Hematopoietic multipotent progenitor cell treated with erythropoietin and hydrocortisone succinate and interleukin-3 and kit ligand, for 8 days (in vitro differentiated cells): ENCODE measurements at places on chromosomes 3 and 15.

GRCh38 chr3:12759693-12760565 is 870 bp upstream of the TMEM40 start:
- DNase-seq, result no peak

DNA sequence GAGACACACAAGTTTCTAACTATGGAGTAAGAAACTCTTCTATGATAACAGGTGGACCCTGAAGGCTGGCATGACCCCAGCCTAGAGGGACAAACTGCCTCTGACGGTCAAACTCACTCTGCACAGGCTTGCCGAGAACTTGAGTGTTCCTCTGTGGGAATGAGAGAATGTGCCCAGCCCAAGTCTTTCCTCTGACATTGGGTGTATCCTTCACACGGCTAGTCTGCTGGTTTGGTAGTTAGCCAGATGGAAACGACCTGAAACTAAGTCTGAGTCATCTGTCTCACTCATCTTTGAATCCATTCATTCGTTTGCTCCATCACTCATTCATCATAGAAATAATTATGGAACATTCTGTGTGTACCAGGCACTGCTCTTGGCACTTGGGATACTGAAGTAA is 198.4 kb downstream of the ATP10A start:
- DNase-seq, result no peak

GRCh38 chr15:38263996-38264395 is 11.4 kb downstream of the SPRED1 start:
- DNase-seq, result no peak

DNA sequence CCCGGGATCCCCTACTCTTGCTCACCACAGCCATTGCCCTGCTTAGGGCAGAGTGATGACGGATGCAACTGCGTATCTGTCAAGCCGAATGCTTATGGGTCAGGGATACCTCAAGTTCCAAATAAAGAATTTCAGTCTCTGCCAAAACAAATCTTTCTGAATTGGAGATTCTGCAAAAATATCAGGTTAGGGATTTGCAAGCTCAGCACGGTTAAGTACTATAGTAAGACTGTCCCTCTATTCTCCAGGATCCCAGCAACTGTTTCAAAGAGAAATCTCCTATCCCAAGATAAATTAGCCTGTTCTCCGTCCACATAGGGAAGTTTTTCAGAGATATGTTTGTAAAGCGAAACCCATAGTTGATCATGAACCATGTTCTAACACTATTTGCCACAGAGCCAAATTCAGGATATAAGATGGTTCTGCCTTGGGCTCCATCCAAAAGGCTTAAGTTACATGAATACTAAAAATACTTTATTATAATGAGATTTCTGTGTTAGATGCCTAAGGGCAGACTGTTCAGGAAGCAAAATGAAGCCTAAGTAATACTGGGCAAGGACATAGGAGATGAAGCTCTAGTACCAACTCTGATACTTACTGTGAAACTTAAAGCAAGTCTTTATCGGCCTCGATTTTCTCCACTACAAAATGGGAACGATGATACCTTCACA is 100.1 kb upstream of the LPP start:
- DNase-seq, result no peak

- DNase-seq, result no peak
Measured at GRCh38 chr3:191343115-191343514, 12.8 kb upstream of the UTS2B start.

DNA sequence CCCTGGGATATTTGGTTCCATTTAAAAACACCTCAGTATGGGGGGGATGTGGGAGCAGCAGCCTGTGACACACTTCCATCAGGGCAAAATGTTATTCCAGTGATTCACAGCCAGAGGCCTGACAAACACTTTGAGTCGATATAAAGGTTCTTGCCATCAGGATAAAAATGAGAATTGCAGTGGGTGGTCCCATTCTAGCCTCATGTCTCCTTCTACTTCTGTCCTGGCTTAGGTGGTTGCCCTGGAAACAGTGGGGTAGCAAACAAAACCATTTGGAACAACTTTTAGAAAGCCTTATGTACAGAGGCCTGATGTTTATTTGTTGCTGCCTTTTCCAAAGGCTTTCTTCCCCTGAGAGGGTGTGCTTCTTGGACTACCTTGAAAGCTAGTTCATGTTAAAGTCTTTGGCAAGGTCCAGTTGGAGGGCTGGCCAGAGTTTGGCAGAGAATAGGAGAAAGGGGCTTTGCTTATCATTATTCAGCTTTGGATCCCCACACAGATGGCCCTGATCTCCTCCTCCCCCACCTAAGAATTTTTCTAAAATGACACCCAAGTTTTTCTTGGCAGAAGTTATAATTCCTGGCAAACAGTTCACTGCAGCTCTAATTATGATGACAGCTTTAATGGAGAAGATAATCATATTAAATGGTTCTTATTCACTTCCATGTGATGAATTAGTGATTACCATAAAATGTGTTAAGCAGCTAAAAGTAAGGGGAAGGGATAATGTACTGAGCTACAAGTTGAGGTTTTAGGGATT is 84.2 kb upstream of the ZNF280D start:
- DNase-seq, result no peak

GRCh38 chr3:62209101-62209500 is 164.2 kb downstream of the FEZF2 start:
- no peak for DNase-seq

GRCh38 chr3:172061724-172062184 is 22.4 kb downstream of the FNDC3B start:
- peak; percentile 25 for DNase-seq

- no peak for DNase-seq
Measured at GRCh38 chr15:85788771-85789495, 5.8 kb downstream of the KLHL25 start.

DNA sequence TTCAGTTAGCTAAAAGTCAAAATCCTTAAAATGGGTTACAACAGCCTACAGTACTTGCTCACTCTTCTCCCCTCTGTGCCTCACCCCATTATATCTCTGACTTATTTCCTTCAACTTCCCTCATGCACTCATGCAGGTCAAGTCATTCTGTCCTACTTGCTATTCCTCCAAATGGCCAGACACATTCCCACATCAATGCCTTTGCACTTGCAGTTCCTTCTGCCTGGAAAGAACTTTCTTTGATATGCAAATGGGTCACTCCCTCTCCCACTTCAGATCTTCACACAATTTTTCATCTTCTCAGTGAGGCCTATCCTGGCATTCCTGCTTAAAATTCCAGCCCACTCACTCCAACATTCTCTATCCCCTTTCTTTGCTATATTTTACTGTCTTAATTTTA is 547.2 kb upstream of the TGFBR2 start:
- DNase-seq, result no peak

DNA sequence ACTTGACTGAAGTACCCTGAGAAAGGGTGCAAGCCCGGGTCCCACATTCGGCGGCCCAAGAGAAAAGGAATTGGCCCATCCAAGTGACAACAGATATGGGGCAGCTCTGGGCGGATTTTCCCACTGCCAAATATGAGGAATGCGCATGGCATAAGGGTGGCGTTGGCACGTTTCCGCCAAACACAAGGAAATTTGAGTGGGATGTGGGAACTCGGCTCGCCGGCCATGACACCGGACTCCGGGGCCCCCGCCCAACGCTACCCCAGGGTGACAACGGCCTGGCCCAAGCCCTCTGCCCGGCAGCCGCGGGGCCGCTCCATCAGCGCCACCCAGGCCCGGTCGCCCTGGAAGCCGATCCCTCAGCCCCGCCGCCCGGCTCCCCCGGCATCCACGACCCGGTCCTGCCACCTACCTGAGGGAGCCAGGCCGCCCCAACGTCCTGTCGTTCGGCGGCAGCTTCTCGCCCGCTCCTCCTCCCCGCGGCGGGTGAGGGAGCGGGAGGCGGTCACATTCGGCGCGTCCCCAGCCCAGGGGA is 449 bp downstream of the RAF1 start:
- DNase-seq, result no peak

DNA sequence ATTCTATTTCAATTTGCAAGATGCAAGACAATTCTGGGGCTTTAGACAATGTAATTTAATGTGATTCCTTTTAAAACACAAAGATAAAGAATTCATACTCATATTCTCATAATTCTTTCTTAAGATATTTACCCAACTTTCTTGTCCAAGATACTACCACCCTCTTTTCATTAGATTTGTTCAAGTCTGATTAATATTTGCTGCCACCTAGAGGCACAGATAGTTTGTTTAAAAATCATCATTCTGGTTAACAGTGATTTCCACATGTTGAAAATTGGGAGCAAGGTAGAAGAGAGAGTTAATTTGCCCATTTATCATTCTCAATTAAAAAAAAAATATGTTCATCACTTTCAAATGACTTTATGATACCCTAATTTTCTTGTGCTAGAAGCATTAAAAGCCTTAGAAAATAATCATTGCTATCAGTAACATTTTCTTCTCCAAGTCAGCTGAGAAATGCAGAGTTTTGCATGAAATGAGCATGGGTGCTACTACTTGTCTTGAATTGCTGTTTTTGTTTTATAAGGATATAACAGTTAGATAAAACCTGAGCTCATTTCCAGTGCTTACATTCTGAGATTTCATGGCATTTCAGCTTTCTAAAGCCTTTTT is 11.6 kb downstream of the TAMM41 start:
- DNase-seq, result peak; percentile 36

DNA sequence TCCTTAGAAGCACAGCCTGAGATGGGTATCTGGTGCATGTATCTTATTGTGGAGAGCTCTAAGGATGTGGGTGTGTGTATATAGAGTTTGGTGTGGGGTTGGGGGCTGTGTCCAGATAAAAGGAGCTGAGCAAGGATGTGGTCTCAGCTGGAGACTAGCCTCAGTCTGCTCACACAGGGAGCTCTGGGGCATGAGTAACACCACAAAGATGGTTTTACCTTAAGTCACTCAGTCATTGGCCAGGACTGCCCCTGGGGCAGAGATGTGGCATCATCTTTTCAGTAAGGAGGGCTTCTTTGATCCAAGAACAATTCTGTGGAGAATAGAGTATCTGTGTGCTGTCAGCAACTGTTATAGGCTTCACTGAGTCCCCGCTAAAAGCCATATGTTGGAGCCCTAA is 163.4 kb upstream of the NUDT16 start:
- DNase-seq, result no peak

DNA sequence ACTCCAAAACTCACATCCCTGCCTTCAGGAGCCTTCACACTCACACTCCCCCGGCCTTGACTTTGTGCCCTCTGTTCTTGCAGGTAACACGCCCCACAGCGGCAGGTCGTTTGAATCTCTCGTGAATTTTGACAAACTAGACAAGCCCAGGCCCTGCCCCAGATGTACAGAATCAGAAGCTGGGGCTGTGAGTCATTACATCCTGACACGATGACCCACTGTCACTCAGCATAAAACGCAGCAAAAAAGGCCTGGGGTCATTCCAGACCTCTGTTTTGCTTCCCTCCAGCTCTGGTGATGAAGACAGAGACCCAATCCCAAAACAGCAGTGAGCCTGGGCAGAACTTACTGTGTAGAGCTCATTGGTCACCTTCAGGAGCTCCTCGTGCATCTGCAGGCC is 116.4 kb upstream of the RAD18 start:
- DNase-seq, result no peak

DNA sequence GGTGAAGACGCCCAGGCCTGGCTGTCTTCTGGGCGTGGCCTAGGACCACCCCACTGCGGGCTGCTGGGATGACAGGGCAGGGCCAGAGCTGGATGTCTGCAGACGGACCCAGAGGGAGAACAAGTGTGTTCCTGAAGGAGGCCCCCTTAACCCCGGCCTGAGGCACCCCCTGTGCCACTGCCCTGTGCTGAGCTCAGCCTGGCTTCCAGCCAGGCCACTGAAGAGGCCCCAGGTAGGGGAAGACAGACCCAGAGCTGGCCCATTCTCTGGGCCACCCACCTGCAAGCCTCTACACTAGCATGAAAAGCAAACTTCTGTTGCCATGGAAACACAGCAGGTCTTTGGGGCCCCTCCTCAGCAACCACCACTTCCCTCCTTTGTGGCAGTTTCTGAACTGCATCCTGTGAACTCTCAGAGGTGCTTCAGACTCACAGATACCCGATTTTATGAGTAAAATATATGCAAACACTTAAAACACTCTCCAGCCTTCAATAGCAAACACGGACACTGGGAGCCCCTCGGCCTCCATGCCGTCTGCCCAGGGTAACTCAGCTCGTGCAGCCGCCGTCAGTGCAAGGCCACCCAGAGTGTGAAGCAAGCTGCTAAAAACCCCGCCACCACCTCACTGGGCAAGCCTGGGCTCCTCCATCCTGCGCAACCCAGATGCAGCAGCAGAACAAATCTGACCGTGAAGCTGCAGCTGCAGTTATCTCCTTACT is 42.5 kb downstream of the CMTM6 start:
- no peak for DNase-seq
